ENCODE measurements at places on chromosomes 2 and 18.
A peak's percentile ranks its signal among the peaks of the same experiment; 100 is the strongest.

DNA sequence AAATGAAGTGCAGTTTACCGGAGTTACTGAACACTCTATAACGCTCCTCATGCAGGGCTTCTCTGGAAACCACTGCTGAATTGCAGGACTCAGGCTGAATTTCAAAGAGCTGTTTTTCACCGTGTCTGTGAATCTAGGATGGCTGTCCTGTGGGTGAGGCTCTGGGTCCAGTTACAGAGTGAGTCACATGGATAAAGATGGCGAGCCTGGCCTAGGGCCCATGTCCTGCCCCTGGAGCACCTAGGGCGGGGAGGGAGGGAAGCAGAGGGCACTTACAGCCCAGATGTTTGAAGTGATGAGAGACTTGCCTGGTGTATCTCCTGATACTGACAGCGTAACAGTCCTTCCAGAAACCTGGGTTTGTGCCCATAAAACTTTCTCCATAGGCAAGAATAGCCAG is 583.0 kb downstream of the IRS1 start:
- no peak for DNase-seq

DNA sequence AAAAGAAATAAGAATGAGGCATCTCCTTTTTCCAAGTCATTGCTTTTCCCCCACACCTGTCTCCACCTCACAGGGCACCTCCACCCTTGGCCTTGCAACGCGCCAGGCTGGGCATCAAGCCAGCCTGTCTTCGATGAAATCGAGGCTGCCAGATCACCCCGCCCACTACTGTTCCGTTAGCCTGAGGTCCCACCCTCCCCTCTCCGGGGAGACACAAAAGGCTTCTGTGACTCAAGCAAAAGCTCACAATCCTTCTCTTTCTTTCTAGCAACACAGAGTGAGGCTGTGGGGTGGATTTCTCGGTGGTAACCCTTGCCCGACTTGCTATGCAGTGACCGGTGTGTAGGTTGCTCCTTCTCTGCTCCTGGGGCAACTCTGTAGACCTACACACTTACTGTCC is 9.9 kb downstream of the TNP1 start:
- DNase-seq, result no peak

DNA sequence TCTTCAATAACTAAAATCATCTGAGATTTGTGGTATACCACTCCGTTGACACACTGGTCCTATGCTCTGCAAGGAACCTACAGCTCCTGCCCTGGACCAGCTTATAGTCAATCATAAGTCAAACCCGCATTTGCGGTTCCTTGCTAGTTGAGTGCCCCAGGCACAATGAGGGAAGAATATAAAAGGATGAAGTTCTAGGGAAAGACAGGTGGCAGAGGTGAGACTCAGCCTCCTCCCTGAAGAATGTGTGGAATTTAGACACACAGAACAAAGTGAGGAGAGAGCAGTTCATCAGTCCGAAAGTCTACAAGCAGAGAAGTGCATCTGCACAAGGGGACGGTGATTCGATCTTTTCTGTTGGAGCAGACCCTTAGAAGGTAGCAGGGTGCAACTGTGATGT is 615.0 kb upstream of the FANCL start:
- DNase-seq, result no peak

DNA sequence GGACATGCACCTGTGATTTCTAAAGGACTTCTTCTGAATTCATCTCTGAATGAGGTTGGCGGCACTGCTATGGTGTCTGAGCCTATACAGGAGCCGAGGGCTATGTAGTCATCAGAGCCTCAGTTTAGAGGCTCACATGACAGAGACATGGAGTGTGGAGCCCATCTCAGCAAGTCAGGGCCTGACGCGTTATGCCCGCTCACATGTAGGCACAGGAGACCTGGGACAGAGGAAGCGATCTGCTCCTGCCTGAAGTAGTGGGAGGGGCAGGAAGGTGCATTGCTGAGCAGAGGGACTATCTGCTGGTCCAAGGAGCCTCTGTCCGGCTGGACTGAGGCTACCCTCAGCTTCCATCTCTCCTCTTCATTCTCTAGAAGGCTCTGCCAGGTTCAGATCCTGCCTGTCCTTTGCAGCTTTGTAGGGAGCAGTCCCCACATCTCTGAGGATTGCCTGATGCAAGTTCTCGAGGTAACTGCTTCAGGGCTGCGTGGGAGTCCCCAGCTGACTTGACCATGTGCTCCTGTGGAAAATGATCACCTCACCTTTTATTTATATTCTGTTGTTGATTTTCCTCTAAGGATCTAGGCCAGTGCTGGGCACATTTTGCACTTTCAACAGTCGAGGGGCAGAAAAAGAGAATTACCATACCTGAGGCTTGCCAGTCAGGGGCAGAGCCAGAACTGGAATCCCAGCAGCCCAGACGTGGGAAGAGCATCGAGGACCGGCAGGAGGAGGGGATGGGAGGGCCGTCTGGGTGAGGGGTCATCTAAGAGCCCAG is 16.6 kb downstream of the KLHL29 start:
- no peak for DNase-seq

GRCh38 chr18:52670896-52671295 is 330.9 kb downstream of the DCC start:
- peak; percentile 36 for DNase-seq

DNA sequence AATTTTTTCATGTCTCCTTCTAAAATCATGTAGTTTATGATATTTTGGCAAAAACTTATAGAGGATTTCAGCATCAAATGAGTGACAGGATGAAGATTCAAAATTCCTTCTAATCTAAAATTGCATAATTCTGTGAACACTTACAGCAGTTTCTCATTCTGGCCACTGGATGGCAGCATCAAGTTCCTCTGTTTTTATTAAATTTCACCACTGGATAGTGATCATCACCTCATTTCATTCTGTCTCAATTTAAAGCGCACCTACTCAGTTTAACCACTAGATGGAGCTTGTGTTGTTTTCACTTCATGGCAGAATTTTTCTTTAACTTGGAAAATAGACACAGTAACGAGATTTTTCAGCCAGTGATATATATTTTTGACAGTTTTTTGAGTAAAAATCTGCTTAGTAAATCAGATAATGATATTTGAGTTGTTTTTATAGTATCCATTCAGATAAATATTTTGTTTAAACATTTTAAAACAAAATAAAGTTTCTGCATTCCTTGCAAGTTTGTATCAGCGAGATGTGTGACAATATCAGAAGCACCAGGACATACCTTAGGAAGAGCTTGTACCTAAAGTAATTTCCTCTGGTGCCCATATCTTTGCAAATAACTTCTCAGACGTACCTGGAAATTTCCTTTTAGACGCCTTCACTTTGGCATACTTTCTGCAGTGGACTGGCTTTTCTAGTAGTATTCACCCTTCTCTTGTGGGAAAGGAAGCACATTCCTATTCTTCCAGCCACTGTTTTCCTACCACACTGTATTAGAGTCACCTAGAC is 94.7 kb upstream of the ARHGAP15 start:
- peak; percentile 75 for DNase-seq

GRCh38 chr2:74457549-74458131 is 598 bp upstream of the WBP1 start:
- DNase-seq, result no peak

GRCh38 chr2:8433390-8433789 is 248.5 kb upstream of the ID2 start:
- DNase-seq, result no peak

GRCh38 chr18:47471784-47472183 is 220.3 kb upstream of the SKOR2 start:
- DNase-seq, result no peak

DNA sequence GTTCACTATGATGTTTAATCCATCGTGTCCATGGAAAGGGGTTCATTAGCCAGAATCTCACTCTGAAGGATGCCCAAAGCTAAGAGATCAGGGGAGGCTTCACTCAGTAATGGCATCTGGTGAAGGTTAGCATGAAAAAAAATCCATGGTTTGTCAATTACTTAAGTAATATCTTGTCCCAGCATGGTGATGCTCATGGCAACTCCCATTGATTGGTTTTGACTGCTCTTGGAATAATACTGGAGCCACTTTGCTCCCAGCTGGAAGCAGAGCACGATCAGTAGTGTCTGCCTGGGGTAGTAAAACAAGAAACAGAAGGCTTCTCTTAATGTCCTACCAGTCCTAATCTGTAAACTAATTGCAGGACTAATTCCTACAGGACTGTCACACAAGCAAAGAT is 799.4 kb downstream of the CNTNAP5 start:
- DNase-seq, result no peak

DNA sequence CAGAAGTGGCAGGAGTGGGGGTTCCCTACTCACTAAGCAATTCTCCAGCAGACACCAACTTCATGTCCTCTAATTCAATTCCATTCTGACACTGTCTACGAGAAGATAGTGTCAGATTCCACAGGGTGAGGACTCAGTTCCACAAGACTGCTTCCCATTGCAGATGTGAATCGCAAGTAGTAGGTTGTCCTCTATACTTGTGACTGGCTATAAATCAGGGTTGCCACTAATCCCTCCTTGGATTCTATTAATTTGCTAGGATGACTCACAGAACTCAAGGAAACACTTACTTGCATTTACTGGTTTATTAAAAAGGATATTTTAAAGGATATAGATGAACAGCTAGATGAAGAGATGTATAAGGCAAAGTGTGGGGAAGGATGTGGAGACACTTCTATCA is 184.1 kb upstream of the ACVR2A start:
- no peak for DNase-seq

GRCh38 chr2:232487385-232488096 is at the start of gene ECEL1:
TSS of gene ECEL1 (minus strand) at chr2:232487834. CDS start at chr2:232486653, 1,181 bp downstream.
- DNase-seq, result no peak

DNA sequence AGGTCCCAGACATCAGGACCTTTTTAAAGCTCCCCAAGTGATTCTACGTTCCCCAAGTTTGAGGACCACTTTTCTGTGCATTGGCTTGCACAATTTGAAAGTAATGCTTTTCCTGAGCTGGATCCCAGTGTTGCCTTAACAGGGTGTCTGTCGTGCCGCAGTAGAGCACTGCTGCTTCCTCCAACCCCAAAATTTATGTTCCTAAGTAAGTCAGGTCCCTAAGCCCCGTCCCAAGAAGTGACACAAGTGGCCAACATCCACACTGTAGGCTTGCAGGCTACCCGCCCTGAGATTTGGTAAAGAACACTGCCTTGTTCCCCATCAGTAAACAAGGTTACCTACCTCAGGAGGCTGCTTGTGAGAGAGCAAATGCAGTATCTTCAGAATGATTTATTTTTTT is 2.0 kb downstream of the SFT2D3 start:
- no peak for DNase-seq
